ENCODE measurements at places on chromosomes 2 and 18. TPM values are rescaled to one million over a fixed set of nuclear protein-coding genes. Genes with fewer than 3 reads are reported as not detected.

The DSEL gene
- polyA plus RNA-seq: 0.10 TPM

The IL1A gene
- 0.06 TPM for polyA plus RNA-seq

The CPLX4 gene
- not detected for polyA plus RNA-seq

The LOXHD1 gene
- not detected for polyA plus RNA-seq

GRCh38 chr18:68937029-68937599 is 139.2 kb downstream of the CCDC102B start:
- no peak overlapping the region for H3K27ac ChIP-seq
- DNase-seq: no peak
- H3K27me3 ChIP-seq: no peaks in the 10 kb centered on the region
- no peak overlapping the region for H3K4me3 ChIP-seq

DNA sequence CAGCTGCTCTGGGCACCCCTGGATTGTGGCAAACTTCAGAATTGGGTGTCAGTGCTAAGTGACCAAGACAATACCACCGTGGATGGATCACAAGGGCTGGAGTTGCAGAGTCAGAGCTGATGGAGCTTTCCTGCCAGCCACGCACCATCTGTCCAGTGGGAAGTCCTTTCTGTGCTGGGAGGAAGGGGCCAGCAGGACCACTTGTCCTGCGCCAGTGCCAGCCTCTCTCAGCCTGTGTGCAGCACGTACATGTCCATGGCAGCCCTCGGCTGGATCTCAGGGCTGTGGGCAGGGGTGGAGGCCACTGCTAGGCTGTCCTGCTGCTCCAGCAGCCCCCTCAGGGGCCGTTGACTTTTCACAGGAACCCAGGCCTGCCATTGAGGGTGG is 33.3 kb downstream of the RAB31 start:
- no peak overlapping the region for H3K27ac ChIP-seq
- H3K4me3 ChIP-seq: no peak overlapping the region
- no peaks in the 10 kb centered on the region for H3K36me3 ChIP-seq
- H3K4me1 ChIP-seq: no peaks in the 10 kb centered on the region
- no peaks in the 10 kb centered on the region for H3K27me3 ChIP-seq

DNA sequence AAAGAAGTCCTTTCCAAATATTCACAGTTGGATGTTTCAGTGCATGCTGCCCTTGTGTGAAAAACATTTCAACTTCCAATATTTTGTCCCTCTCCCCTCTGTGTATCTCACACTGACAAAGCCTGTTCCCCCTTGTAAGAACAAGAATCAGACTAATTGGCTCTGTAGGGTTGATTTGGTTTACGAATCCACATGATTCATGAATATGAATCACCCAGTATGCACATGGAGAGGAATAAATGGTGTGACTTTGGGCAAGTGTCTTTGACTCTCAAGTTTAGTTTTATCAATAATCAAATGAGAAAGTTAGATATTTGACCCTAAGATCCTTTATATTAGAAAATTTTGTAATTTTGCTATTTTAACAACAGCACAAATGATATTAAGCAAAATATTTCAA is 9.3 kb upstream of the CDH20 start:
- no peak for DNase-seq
- H3K27ac ChIP-seq: no peak overlapping the region
- H3K4me3 ChIP-seq: no peak overlapping the region
- no peaks in the 10 kb centered on the region for H3K4me1 ChIP-seq
- H3K36me3 ChIP-seq: no peaks in the 10 kb centered on the region

GRCh38 chr2:102142829-102143449 is 393 bp downstream of the IL1R1 start:
- no peaks in the 10 kb centered on the region for H3K36me3 ChIP-seq
- DNase-seq: peak; percentile 3
- H3K27me3 ChIP-seq: peaks cover 28% of the 10 kb centered on the region
- H3K27ac ChIP-seq: no peak overlapping the region
- no peaks in the 10 kb centered on the region for H3K4me1 ChIP-seq

Measured in B cell (primary cell).